Stimulated activated CD4-positive, alpha-beta T cell treated with anti-CD3 and anti-CD28 coated beads, Interleukin-4, amount 100 ng/mL, for 1 hour (primary cell): ENCODE measurements at places on chromosomes 1 and 21.

GRCh38 chr1:217014066-217014465, 290.8 kb upstream of the ESRRG start:
- DNase-seq = no peak

GRCh38 chr1:167412920-167413319, 105.4 kb downstream of the CD247 start:
- DNase-seq = no peak

GRCh38 chr1:198678901-198679329, 40.1 kb downstream of the PTPRC start:
- peak; percentile 18 for DNase-seq

- DNase-seq = no peak
These were observed 21.5 kb downstream of the DNAJC6 start for GRCh38 chr1:65330822-65331221.

GRCh38 chr1:25794325-25794724, 5.7 kb upstream of the SELENON start:
- no peak for DNase-seq

DNA sequence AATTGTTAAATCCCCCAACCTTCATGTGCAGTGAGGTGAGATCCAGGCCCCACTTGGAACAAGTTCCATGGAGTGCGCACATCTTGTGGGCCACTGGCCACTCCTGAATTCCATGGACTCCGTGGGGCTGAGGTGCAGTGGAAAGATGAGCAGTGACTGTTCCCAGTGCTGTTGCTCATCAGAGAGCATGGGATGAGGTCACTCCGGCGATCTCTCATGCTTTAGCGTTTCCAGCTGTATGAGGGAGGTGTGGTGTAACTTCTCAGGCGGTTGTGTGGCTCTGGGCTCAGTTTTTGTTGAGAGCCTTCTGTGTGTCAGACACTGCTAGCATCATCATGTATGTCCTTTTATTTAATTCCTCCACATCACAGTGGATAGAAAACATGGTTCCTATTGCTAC, 96.2 kb downstream of the GALNT2 start:
- DNase-seq = no peak

DNA sequence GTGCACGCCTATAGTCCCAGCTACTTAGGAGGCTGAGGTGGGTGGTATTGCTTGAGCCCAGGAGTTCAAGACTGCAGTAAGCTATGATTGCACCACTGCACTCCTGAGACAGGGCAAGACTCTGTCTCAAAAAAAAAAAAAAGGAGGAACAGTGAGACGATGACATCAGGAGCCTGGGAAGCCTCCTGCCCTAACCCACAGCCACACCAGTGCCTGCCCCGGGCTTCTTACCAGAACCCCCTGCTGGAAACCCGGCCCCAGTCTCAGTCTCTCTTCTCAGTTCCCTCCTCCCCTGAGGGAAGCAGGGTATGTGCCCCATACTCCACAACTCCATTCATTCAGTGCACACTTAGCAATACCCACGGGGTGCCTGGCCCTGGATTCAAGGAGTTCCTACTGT, 9.1 kb downstream of the COL8A2 start:
- DNase-seq = no peak

DNA sequence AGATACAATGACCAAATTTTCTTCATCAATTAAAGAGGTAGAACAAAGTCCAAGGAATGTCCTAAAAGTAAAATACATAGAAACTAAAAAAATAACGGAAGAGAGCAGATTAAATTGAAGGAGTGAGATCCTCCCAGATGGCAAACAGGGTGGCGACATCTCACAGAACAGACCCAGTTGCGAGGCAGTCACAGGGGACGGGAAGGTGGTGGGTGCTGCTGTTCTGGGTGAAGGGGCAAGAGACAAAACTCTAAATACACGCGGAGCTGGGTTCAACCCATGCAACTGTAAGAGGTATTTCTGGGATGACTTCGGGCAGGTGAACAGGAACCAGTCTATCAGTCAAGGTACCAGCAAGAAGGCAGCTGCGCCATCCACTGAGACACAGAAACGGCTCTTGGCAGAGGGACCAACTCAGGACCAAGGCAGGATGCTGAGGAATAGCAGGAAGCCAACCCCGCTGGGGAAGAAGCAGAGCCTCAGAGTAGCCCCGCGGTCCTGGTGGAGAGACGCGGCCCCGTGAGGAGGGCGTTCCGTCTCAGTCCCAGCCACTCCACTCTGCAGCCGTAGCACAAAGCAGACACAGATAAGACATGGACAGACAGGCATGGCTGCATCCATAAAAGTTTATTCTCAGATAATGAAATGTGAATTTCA, 32.2 kb downstream of the WDR4 start:
- DNase-seq = no peak

DNA sequence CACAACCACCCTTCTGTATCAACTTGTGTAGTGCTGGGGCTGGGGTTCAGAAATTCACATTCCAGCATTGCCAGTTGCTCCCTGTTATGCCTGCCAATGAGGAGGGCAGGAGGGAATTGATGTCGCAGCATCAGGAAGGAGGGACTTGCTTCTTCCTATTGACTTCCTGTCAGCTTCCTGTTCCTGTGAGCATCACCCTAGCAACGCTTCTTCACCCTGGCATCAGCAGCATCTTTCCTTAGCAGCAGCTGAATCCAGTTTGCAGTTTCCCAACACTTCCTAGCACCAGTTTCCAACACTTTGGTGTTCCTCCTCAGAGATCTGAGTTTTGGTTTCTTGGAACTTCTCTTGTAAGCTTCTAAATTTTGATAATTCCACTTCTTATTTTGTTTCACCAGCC, 8.9 kb upstream of the TRIM62 start:
- DNase-seq = no peak

GRCh38 chr21:37463083-37463801, 96.7 kb downstream of the DYRK1A start:
- DNase-seq = no peak

- no peak for DNase-seq
These were observed 65.6 kb downstream of the RGL1 start for GRCh38 chr1:183870351-183871077.

DNA sequence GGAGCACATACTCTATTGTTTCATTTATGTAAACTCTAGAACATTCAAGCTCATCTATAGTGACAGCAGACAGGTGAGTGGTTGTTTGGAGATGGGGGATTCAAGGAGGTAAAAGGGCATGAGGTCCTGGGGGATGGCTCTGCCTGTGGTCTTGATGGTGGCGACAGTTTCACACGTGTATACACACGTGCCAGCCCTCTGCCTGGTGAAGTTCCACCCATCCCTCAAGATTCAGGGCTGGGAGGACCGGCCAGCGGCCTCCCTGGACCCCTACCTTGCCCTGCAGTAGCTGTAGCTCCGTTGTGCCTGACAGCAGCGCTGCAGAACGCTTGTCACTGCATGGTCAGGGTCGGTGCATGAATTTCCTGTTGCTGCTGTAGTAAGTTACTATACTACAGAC, 38.9 kb upstream of the UTS2 start:
- no peak for DNase-seq

DNA sequence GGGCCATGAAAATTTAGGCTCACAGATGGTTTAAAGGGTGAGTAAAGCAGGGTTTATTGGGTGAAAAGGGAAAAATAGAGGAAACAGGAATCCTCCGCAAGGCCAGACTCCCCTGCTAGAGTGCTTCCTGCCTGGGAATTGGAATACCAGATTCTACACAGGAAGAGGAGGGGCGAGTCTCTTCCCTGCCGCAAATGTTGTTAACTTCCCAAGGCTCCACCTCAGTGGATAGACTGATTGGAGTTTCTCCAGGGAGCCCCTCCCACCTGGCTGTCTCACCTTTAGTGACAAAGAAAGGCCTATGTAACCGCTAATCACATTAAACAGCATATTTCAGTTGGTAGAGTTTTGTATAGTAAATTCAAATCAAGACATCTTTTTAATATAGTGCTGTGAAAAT, 1450.1 kb downstream of the KCNT2 start:
- DNase-seq = no peak

DNA sequence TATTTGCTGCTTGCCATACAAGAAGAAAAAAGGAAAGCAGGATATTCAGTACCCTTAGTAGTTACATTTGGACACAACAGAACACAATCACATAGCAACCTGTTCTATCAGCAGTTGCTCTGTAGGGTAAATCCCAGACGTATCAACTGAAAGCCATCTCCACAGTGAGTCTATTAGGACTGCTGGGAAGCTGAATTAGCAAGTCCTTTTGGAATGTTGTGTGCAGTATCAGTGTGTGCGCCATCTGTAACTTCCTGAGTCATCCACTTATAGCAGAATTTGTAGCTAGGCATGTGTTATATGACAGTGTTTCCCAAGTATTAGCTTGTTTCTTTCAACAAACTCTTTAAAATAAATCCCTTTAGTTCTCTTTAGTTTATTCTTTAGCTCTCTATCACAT, 21.3 kb downstream of the CCDC30 start:
- DNase-seq = no peak

DNA sequence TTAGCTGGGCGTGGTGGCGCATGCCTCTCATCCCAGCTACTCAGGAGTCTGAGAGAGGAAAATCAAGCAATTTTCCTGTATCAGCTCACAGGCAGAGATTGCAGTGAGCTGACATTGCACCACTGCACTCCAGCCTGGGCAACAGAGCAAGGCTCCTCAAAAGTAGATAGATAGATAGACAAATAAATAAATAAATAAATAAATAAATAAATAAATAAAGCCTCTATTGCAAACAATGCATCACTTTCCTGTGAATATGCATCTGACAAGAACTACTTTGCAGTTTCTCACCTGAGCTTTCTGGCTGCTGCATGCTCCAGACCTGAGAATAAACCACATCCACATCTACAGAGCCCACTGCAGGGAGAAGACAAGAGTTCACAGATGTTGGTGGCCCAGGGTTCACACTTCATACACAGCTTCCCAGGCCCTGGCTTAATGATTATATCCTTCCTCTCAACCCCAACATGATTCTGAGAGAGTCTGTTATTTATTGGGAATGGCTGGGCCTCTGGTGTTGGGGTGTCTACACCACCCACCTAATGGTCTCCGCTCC, 28.6 kb downstream of the FCRL2 start:
- DNase-seq = no peak

GRCh38 chr21:45721671-45722070, 78.1 kb downstream of the PCBP3 start:
- no peak for DNase-seq

DNA sequence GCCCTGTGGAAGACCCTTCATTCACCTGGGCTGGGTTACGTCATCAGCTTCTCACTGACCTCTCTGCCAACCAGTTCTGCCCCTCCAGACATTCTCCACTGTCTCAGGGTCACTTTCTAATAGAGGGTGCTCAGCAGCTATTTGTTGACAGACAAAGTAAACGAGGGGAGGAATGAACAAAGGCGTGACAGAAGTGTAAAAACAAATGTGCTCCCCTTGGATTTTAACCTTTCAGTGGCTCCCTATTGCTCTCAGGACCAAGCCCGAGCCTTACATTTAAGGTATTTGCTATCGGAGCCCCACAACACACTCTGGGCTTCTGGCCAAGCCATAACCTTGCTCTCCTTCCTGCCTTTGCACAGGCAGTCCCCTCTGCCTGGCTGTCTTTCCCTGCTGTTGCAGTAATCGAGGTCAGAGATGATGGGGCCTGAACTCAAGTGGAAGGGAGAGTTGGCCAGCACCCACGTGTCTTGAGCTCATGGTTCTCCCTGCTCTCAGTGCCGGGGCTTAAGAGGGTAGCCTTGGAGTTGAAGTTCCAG, 9.3 kb upstream of the MARCKSL1 start:
- no peak for DNase-seq

DNA sequence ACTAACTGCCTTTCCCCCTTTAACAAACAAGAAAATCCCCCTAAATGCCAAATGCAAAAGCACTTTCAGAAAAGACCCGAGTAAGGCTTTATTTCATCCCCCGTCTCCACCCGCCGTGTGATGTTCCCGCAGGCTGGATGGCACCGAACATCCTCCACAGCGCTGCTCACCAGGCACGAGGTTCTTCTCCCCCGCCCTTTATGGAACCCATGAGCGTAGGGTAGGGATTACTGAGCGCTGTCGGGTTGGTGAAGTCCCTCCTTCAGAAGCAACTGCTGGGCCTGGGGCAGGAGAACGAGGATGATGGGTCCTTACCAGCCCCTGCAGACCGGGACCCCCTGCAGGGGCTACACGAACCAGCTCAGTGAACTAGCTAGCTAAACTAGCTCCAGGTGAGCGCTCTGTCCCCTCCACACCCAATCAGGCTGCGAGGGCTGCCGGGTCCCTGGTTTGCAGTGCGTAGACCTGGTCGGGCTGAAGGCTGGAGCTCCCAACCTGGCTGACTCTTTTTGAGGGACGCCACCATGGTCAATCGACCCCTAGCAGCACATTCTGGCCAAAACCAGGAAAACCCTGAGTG, 80.4 kb downstream of the ITPKB start:
- DNase-seq = no peak

- DNase-seq = no peak
These were observed 173.7 kb downstream of the GABPA start for GRCh38 chr21:25908495-25908894.

DNA sequence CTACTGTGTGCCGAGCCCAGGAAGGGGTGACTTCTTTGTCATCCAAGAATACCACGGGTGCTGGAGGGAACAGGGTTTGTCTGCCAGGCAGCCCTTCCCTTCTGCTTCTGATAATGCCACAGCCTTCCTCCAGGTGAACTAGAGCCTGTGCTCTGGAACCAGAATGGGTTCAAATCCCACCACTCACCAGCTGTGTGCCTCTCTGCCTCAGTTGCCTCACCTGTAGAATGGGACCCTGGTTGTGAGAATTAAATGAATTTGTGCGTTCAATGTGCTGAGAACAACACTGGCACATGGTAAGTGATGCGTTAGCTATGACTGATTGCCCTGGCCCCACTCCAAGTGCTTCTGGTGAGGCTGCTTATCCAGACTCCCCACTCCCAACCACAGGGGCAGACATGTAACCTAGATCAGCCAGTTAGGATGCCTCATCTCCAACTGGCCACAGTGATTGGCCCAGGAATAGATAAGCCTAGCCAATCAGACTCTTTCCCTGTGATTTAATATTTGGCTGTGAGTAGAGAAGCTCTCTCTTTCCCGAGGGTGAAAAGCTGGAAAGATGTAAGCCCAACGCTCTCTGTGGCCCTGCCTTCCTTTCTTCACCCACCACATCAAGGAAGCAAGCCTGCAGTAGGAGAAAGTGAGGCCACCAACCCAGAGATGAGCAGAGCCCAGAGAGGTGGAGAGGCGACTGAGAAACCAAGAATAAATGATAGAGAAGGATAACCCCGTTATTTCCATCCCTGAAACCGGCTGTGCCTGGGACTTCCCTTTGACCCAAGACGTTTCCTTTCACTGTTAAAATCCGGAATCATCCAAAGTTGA, 20.8 kb upstream of the LAPTM5 start:
- DNase-seq = no peak

- no peak for DNase-seq
These were observed 1.7 kb downstream of the ASPM start for GRCh38 chr1:197144570-197145325.

DNA sequence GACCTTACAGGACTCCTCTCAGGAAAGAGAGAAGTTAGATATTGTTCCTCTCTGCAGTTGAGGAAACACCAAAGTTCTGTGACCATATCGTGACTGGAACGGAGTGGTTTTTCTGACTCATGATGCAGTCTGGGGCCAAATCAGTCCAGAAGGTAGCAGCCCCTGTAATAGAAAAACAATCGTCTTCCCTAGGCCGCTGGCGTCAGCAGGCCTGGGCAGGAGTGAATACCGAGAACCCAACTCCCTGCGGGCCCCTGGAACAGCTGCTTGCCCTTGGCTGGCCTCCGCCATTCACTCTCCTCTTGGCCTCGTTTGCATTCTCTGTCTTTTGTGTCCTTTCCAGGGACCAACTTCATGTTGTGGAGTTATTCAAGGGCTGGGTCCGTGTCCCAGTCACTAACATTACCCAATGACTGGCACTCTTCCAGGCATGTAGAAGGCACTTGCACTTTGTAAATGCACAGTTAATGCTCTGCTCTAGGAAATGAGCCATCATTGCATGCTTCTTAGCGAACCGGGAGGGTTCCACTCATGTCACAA, 10.9 kb upstream of the CD101 start:
- no peak for DNase-seq
